ENCODE measurements at places on chromosomes 7 and 10. TPM values are rescaled to one million over a fixed set of nuclear protein-coding genes. Genes with fewer than 3 reads are reported as not detected.

Gene SAP25
- 0.80 TPM for total RNA-seq

Gene NKX1-2
- 0.07 TPM for total RNA-seq

Gene PSD
- 0.60 TPM for total RNA-seq

Gene PRSS1
- not detected for total RNA-seq

Gene LIPK
- not detected for total RNA-seq

Measured in A549 treated with ZK216348 at 1 μM for 4 hours (cell line).